ENCODE measurements at places on chromosomes 16 and 17.
A peak's percentile ranks its signal among the peaks of the same experiment; 100 is the strongest.

DNA sequence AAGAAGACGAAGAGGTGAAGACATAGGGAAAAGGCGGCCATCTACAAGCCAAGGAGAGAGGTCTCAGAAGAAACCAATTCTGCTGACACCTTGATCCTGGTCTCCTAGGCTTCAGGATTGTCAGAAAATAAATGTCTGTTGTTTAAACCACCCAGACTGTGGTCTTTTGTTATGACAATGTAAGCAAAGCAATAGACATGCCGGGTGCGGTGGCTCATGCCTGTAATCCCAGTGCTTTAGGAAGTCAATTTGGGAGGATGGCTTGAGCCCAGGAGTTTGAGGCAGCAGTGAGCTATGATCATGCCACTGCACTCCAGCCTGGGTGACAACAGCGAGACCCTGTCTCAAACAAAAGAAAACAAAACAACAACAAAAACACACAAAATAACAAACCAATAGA, 64.4 kb downstream of the HAPSTR1 start:
- DNase-seq = no peak

DNA sequence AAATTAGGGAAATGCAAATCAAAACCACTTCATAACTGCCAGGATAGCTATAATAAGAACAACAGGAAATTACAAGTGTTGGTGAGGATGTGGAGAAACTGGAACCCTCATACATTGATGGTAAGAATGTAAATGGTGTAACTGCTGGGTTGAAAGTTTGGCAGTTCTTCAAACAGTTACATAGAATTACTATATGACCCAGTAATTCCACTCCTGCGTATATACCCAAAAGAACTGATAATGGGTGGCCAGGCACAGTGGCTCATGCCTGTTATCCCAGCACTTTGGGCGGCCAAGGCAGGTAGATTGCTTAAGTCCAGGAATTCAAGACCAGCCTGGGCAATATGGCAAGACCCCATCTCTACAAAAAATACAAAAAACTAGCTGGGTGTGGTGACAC, 4.5 kb upstream of the CMTM4 start:
- DNase-seq = no peak

DNA sequence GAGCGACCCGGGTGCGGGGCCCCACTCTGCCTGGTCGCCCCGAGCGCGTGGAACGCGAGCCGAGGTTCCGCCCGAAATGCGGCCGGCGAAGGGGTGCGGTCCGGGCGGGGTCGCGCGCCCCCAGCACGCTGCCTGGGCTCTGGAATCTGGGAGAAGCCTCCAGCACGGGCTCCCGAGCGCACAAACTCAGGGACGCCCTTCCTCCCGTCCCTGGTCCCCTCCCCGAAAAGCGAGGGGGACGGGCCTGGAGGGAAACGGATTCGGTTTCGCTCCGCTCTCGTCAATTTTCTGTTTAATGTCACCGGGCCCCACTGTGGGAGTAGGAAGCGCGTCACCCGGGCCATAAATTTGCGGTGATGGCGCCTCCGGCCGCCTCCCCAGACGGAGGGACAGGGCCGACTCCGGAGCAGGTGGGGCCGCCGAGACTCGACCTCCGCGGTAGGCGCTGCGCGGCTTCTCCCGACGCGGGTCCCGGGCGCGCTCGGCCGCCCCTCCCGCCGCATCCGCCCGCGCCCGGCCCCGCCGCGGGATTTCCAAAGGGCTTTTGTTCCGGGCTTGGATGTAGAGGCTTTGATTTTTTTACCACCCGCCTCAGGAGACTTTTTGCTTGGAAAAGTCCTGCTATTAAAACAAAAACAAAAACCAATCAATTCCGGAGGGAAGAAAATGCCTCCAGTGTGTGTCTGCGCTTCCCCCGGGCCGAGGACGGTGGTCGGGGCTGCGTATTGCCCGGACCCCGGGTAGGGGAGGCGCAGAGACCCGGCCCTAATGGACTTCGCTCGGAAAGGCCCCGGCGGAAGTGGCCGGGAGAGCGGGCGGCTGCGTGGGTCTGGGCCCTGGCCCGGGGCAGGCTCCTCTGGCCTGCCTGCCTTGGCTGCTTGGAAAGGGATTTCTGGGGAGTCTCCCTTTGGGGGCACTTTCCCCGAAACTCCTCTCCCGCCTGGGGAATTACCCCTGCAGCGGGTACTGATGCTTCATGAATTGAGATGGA, 7.9 kb upstream of the BAHCC1 start:
- no peak for DNase-seq

GRCh38 chr17:64326030-64326419, 63.0 kb upstream of the TEX2 start:
- DNase-seq = no peak

GRCh38 chr17:39462631-39463375, 1.5 kb downstream of the CDK12 start:
- no peak for DNase-seq

- no peak for DNase-seq
Observed at GRCh38 chr16:50079397-50080140, 13.8 kb downstream of the HEATR3 start.

DNA sequence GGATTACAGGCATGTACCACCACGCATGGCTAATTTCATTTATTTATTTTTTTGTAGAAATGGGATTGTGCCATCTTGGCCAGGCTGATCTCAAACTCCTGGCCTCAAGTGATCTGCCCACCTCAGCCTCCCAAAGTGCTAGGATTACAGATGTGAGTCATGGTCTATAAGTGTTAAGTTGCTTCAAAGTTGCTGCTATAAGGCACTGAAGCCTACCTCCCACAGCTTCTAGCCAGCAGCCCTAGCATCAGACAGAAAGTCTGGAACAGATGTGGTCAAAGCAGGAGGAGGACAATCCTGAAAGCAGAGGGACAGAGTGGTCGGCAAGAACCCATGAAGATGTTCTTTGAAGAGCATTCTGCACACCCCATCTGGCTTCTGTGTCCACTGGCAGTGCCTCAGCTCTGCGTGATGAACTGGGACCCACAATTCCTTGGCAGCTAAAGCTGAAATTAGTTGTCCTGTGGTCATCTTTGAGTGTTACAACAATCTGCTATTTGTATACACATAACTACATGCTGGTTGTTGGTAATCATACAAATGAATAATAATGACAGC, 11.2 kb downstream of the MAP3K14 start:
- no peak for DNase-seq

GRCh38 chr17:78344666-78345065, 15.2 kb downstream of the SOCS3 start:
- DNase-seq = no peak

- peak; percentile 85 for DNase-seq
Observed at GRCh38 chr16:3950343-3951193, 70.1 kb upstream of the CREBBP start.

GRCh38 chr17:40558890-40559563, 6.2 kb downstream of the CCR7 start:
- DNase-seq = peak; percentile 50

DNA sequence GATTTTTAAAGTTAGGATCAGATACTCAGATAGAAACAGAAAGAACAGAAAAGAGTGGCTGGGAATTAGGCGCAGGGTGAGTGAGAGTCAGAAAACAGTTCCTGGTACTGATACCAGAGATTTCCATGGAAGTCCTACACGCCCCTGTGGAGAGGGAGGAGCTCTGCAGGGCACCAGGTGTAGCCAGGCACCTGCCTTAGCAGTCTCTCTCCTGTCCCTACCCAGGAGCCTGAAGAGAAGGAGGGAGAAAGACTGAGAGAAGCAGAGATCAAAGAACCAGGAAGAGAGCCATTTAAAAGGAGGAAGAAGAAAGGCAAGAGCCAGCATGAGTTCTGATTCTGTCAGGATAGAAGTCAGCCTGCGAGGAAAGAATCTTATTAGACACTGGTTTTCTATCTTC, 65.0 kb downstream of the CBLN1 start:
- no peak for DNase-seq

DNA sequence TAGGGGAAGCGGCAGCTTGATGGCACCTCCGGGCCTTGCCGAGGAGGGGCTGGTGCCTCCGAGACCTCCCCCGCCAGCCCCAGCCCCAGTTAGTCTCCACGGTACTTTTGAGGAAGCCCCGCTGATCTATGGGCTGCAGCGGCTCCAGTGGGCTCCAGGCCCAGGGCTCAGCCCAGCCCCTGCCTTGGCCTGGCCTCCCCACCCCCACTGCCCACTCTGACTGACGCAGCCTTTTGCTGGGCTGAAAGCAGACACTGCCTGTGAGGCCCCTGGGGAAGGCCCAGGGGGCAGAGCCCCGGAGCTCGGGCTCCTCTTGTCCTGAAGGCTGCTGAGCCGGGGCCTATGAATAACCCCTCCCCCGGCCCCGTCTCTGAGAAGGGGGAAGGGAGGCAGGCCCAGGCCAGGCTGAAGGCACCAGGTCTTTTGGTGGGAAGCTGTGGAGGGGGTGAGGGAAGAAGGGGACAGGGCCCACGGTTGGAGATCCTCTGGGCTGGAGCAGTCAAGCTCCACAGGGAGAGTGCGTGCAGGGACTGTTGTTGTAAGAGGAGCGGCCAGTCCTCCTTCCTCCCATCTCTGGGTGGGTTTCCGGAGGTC, 7.5 kb upstream of the SMTNL2 start:
- DNase-seq = no peak

DNA sequence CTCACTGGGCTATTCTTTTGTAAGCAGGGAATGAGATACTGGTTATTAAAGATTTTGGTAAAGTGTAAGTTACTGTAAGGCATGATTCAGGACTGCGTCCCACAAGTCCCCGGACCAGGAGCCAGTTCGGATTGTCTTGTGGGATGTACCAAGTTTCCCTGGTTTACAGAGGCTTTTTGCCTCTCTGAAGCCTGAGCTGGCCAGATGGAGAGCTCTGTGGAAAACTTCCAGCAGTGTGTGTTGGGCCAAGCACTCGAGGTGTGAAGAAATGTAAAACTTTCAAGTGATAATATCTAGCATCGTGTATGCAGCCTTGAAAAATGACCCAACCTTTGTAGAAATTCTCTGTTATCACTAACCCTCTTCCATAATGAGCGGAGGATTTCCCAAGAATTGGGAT, 2.4 kb downstream of the EPN2 start:
- no peak for DNase-seq

- DNase-seq = no peak
Observed at GRCh38 chr17:17787568-17787967, 49.2 kb downstream of the SREBF1 start.

DNA sequence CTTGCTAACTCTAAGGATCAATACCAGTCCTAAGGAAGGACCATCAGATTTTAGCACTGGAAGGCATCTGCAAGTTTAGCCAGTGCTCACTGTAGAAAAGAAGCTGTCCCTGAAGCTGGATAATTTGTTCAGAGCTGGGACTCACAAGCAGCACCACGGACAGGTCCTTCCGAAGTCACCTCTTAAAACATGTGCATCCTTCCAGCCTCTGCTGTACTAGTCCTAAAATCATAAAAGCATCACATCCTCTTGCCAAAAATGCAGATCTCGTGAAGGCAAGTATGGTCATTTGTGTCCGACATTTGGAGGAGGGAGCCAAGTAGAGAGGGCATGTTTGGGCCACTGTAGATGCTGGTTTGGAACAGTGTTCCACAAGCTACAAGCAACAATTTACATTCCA, 506.9 kb downstream of the RBFOX1 start:
- DNase-seq = no peak

DNA sequence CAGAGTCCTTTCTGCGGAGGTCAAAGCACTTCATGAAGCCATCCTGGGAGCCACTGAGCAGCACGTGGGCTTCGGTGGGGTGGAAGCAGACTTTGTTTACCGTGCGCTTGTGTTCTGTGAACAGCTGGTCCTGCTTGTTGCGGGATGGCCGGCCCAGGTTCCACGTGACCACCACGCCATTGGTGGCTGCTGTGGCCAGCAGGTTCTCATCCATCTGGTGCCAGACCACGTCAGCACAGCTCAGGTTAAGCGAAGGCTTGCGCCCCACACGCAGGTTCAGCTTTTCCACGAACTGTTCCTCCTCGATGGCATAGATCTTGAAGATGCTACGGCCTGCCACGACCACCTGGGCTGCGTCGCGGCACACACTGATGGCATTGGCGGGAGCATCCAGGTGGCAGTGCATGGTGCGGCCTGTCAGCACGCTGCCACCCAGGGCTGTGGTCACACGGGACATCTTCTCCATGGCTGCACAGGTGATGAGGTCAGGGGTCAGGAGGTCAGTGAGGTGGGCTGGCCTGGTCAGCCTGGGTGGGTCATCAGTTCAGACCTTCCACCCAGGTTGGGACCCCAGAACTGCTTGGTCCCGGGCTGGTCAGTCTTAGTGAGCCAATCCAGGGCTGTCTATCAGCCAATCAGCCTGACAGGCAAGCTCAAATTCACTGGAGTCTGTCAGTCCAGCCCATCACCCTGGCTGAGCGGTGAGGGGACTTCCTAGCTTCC, 862 bp downstream of the WDR24 start:
- DNase-seq = no peak

- no peak for DNase-seq
Observed at GRCh38 chr16:68066763-68067162, 18.4 kb upstream of the NFATC3 start.
